Cardiac ventricle fibroblast (primary cell): ENCODE measurements at places on chromosomes 4 and X. TPM values are rescaled to one million over a fixed set of nuclear protein-coding genes. Genes with fewer than 3 reads are reported as not detected.

Gene ZCCHC12
- total RNA-seq = not detected in 2 replicates

Gene LRRC66
- total RNA-seq = 0.34 and 0.81 TPM in 2 replicates

Gene OPRPN
- not detected in 2 replicates for total RNA-seq

Gene TMEM31
- total RNA-seq = not detected in 2 replicates

Gene HSFX2
- 0.10 and 0.37 TPM in 2 replicates for total RNA-seq

Gene SSX2
- total RNA-seq = not detected in 2 replicates
